ENCODE measurements at places on chromosomes 12 and 14.

DNA sequence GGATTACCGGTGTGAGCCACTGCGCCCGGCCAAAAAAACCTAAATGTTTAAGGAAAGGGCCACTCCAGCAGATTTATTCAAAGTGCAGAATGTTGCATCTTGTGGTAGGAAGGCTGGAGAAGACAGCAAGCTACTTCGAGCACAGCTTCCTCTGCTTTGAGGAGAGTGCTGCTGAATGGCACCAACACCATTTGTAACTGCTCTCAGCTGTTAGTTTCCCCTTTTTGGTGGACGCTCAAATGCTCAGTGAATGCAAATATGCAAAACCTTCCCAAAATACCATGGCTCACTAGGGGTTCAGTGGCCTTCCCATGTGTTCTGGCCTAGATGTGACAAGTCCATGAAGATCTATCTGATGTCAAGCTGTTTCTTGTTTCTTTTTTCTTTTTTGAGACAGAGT is 2.9 kb upstream of the TDRD9 start:
- DNase-seq: no peak

DNA sequence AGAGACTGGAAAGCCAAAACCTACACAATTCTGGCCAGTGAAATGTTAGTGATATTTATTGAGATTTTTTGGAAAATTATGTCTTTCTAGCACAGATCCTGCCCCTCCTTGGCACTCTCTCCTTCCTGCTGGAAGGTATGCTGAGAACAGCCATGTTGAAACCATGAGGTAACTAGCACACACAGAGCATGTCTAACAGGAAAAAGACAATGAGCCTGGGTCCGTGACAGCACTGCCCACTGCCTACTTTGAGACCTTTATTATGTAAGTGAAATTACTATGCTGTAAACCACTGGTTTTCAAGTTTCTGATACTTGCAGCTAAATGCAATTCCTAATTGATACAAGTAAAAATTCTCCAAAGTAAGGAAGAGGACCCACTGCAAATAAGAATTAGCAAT is 81.6 kb upstream of the SINHCAF start:
- DNase-seq: no peak

- no peak for DNase-seq
These were observed 172.5 kb upstream of the FOXN3 start for GRCh38 chr14:89589400-89590118.

GRCh38 chr14:33460164-33460563 is 490.7 kb downstream of the EGLN3 start:
- DNase-seq: no peak

- no peak for DNase-seq
These were observed 124.3 kb downstream of the PIWIL1 start for GRCh38 chr12:130461839-130462557.
